ENCODE measurements at places on chromosomes 12 and 14. TPM values are rescaled to one million over a fixed set of nuclear protein-coding genes. Genes with fewer than 3 reads are reported as not detected.

GRCh38 chr12:89427508-89428156, 75.3 kb upstream of the DUSP6 start:
- peaks cover 22% of the 10 kb centered on the region for H3K4me1 ChIP-seq
- H3K4me3 ChIP-seq, result no peak overlapping the region
- H3K27me3 ChIP-seq, result no peaks in the 10 kb centered on the region

DNA sequence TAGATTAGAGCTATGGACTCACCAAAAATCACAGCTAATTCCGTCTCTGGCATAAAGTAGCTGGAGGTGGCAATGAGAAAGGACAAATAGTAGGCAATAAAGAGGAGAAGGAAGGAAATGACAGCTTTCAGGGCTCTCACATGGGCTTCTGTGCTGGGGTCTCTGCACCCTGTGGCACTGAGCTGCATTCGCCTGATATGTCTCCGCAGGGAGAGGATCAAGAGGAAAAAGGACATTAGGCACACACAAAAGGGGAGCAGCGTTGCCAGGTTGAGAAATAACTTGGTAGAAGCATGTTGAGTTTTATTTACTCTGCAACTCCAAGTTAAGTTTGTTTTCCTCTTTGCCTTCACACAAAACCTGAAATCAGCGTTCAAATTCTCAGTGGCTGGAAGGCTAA, 686 bp downstream of the TAS2R7 start:
- no peak overlapping the region for H3K4me3 ChIP-seq
- DNase-seq, result no peak
- H3K27ac ChIP-seq, result no peak overlapping the region
- H3K27me3 ChIP-seq, result peaks cover 22% of the 10 kb centered on the region
- H3K4me1 ChIP-seq, result no peaks in the 10 kb centered on the region

DNA sequence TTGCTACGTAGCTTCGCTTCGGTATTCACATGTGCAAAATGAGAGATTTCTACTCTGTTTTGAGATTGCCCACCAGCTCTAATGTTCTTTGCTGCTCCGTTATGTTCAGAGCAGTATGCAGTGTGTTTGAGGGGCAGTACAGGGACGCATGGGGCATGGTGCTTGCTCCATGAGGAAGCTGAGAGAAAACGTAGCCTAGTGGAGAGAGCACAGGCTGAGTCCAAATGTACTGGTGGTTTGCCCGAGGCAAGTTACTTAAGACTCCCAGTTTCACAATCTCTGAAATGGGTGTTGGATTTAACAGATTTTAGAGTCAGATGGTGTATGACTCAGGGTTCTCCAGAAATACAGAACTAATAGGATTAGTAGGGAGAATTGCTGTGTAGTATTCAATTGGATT, 310.5 kb downstream of the ETNK1 start:
- no peaks in the 10 kb centered on the region for H3K4me1 ChIP-seq
- H3K4me3 ChIP-seq, result no peak overlapping the region
- H3K27ac ChIP-seq, result no peak overlapping the region
- H3K27me3 ChIP-seq, result no peaks in the 10 kb centered on the region
- DNase-seq, result no peak

DNA sequence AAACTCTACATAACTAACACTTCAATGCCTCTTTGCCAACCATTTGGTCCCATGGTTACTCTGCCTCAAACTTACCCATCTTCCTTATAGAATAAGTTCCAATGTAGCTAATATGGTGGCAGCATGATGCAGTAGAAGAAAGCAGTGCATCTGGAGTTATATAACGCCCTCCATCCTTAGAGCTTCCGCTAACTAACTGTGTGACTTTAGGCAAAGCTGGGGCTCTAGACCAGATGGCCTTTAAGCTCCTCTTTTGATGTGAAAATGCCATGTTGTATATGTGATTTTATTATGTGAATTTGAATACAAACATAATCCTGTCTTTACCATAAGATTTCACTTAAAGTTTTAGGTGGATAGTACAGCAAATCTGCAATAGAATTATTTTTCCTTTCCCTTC, 6.1 kb downstream of the ABCD2 start:
- peaks cover 11% of the 10 kb centered on the region for H3K36me3 ChIP-seq
- no peaks in the 10 kb centered on the region for H3K27me3 ChIP-seq
- H3K27ac ChIP-seq, result no peak overlapping the region
- peaks cover 44% of the 10 kb centered on the region for H3K4me1 ChIP-seq
- DNase-seq, result no peak

- no peak for DNase-seq
- no peaks in the 10 kb centered on the region for H3K27me3 ChIP-seq
- H3K4me3 ChIP-seq, result no peak overlapping the region
- no peaks in the 10 kb centered on the region for H3K36me3 ChIP-seq
- no peaks in the 10 kb centered on the region for H3K4me1 ChIP-seq
- H3K27ac ChIP-seq, result no peak overlapping the region
Observed at GRCh38 chr12:41683023-41683422, 461.7 kb downstream of the GXYLT1 start.

- no peaks in the 10 kb centered on the region for H3K36me3 ChIP-seq
- peaks cover 24% of the 10 kb centered on the region for H3K4me1 ChIP-seq
- DNase-seq, result peak; percentile 58
- H3K27me3 ChIP-seq, result peaks cover 40% of the 10 kb centered on the region
- H3K4me3 ChIP-seq, result peak within 1 kb of the TSS; percentile 68
Observed at GRCh38 chr12:50057000-50057841, at the start of gene ASIC1. TSS of gene ASIC1 (plus strand) at chr12:50057596. CDS start at chr12:50058767, 1,171 bp downstream.

- no peaks in the 10 kb centered on the region for H3K4me1 ChIP-seq
- H3K36me3 ChIP-seq, result no peaks in the 10 kb centered on the region
- no peak overlapping the region for H3K4me3 ChIP-seq
- no peak overlapping the region for H3K27ac ChIP-seq
Observed at GRCh38 chr14:32480337-32480736, 151.2 kb downstream of the AKAP6 start.

GRCh38 chr12:2187195-2187945, 134.6 kb downstream of the CACNA1C start:
- H3K4me3 ChIP-seq, result no peak overlapping the region
- no peak for DNase-seq
- peaks cover 2% of the 10 kb centered on the region for H3K4me1 ChIP-seq
- no peak overlapping the region for H3K27ac ChIP-seq
- peaks cover 3% of the 10 kb centered on the region for H3K27me3 ChIP-seq

DNA sequence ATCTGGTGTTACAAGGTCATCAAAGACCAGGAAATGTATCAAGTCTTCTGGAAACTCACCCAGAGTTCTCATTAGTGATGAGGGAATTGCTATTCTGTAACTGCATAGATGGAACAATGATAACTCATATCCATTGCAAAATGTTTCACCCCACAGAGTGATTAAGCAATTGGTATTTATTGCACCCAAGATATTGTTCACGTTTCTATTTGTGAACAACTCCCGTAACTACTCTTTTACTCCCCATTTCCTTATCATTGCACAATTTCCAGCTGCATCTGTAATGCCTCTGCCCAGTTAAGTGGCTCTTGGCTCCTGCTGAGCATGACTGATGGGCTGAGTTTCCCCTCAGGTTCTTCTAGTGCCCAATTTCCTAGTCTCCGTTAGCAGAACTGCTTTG, 108.7 kb upstream of the PRICKLE1 start:
- no peak overlapping the region for H3K27ac ChIP-seq
- H3K4me1 ChIP-seq, result no peaks in the 10 kb centered on the region
- no peak for DNase-seq
- H3K36me3 ChIP-seq, result no peaks in the 10 kb centered on the region

DNA sequence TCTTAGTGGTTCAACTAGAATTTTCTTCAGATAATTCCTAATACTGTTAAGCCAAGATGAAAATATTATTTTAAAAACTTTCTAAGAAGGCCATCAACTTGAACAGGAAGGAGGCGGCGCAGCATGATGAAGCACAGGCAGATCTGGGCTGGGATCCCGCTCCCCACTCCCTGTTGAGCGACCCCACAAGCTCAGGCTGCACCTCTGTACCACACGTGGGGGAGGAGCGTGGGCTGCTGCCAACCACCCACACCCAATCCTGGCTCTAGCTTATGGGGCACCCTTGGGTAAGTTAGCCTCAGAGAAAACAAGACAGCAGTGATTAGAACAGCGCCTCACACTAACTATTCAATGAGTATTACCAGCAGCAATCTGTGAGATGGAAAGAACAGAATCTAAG, 6.0 kb downstream of the MTERF2 start:
- DNase-seq, result no peak
- H3K4me3 ChIP-seq, result no peak overlapping the region
- peaks cover 31% of the 10 kb centered on the region for H3K4me1 ChIP-seq

DNA sequence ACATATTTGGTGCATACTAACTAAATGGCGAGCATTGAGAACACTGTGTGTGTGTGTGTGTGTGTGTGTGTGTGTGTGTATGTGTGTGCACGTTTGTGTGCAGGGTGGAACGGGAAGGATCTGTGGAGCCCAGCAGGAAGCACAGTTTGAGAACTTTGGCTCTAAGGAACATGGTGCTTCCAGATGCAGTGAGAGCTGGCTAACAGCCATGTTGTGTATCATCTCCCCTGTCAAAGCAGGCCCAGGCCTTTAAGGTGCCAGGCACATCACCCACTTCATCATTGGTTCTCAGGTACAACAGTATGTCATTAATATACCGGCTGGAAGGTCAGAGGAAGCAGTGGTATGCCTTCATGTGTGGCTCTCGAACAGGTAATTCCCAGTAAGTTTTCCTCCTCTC, 72.5 kb downstream of the SLC8A3 start:
- no peaks in the 10 kb centered on the region for H3K4me1 ChIP-seq
- no peak overlapping the region for H3K4me3 ChIP-seq
- no peak for DNase-seq
- H3K27me3 ChIP-seq, result peaks cover 6% of the 10 kb centered on the region
- H3K36me3 ChIP-seq, result no peaks in the 10 kb centered on the region
- no peak overlapping the region for H3K27ac ChIP-seq

DNA sequence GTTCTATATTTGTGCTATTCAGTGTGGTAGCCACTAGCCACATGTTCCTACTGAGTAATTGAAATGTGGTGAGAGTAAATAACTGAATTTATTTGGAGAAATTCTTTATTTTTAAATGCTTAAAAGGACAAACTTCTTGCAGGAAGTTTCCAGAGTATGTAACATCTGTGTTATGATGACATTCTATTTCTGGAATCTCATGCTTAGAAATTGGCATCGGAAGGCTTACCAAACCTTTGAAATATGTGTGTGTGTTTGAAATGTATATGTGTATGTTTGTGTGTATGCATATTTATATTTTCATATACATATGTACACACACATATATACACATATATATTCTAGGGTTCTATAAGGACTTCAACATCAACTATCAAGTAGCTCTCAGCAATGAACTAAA, 12.4 kb upstream of the WSCD2 start:
- H3K4me3 ChIP-seq, result no peak overlapping the region
- DNase-seq, result no peak
- no peaks in the 10 kb centered on the region for H3K4me1 ChIP-seq
- peaks cover 11% of the 10 kb centered on the region for H3K27me3 ChIP-seq

DNA sequence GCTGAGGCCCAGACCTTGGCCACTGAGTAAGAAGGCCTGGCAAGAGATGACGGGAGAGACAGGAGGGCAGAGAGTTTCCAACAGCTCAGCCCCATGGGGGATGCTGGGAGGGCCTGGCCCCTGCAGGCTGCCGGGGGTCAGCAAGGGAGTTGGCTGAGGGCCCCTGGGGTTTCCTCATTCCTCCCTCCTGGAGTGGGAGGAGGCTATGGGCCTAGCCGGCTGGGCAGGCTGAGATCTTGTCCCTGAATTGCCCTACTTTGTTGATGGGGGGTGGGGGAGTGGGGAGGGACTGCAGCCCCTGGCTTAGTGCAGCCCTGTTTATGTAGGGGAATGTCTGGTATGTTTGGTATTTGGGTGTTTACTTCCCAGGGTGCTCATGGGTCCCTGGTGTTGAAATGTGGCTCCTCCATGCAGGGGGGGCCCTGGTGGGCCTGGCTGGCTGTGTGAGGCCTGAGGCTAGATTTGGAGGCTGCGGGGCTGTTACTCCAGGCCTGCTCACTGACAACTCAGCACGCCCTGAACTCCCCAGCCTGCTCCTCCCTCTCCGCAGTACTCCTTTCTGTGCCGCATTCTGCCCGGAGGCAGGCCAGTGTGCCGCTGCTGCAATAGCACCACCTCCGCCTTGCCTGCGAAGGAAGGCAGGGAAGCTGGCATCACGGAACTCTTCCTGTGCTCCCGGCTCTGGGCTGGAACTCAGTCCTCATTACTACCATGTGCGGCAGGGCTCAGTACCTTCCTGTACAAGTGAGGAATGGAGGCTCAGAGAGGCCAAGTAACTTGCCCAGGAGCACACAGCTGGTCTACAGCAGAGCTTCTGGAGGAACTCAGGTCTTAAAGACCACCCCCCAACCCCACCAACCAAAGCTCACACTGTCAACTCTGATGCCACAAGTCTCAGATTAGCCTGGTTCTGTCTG, 25.3 kb downstream of the JDP2 start:
- H3K4me1 ChIP-seq, result no peaks in the 10 kb centered on the region
- H3K36me3 ChIP-seq, result no peaks in the 10 kb centered on the region
- no peak overlapping the region for H3K27ac ChIP-seq
- no peaks in the 10 kb centered on the region for H3K27me3 ChIP-seq
- DNase-seq, result no peak

GRCh38 chr12:132056320-132056719, 87.8 kb downstream of the DDX51 start:
- H3K27ac ChIP-seq, result no peak overlapping the region
- peaks cover 41% of the 10 kb centered on the region for H3K36me3 ChIP-seq
- H3K27me3 ChIP-seq, result no peaks in the 10 kb centered on the region
- no peak for DNase-seq
- H3K4me3 ChIP-seq, result no peak overlapping the region

DNA sequence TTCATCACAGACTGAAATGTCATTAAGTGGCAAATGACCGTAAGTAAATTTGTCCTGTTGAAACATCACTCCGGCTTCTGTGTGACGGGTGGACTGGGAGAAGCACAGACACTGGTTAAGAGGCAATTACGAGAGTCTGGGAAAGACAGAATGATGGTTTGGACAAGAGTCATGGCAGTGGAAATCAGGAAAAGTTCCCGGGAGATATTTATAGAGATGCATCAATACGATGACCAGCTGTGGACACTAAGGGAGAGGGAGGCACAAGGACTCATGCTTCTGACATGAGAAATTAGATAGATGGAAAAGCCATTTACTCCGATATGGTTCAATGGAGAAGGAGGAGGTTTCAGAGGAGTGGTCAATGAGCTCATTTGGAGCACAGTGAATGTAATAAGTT, 27.3 kb downstream of the CKAP4 start:
- H3K27me3 ChIP-seq, result peaks cover 14% of the 10 kb centered on the region
- no peak for DNase-seq
- peaks cover 2% of the 10 kb centered on the region for H3K36me3 ChIP-seq
- H3K4me3 ChIP-seq, result no peak overlapping the region
- no peak overlapping the region for H3K27ac ChIP-seq

DNA sequence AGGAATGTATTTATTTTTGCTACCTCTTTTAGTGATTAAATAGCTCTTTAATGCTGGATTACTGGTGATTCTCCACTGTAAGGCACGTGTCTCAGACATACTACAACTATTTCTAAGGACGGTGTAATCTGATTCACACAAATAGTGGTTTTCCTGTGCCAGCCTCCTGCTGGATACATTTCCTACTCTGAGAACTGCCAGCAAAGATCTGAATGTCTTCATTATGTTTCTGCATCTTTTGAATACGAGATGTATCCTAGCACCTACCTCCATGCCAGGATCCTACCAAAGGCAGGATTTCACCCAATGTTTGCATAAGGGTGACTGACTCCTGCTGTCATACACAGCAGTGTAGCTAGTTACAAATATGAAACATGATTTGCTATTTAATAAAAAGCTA, 120.6 kb downstream of the PRICKLE1 start:
- no peaks in the 10 kb centered on the region for H3K36me3 ChIP-seq
- peaks cover 29% of the 10 kb centered on the region for H3K27me3 ChIP-seq
- no peak overlapping the region for H3K27ac ChIP-seq
- H3K4me1 ChIP-seq, result peaks cover 10% of the 10 kb centered on the region
- no peak for DNase-seq

The ZFHX2 gene
- total RNA-seq, result 1.4 TPM

The HSPB8 gene
- total RNA-seq, result not detected

The LTBR gene
- total RNA-seq, result 1.9 TPM

The KCNMB4 gene
- 1.5 TPM for total RNA-seq

The INSM2 gene
- not detected for total RNA-seq

The GPATCH2L gene
- total RNA-seq, result 52.1 TPM

The ASCL4 gene
- not detected for total RNA-seq

The PLBD1 gene
- total RNA-seq, result not detected
